ENCODE measurements at places on chromosomes 4 and X.

DNA sequence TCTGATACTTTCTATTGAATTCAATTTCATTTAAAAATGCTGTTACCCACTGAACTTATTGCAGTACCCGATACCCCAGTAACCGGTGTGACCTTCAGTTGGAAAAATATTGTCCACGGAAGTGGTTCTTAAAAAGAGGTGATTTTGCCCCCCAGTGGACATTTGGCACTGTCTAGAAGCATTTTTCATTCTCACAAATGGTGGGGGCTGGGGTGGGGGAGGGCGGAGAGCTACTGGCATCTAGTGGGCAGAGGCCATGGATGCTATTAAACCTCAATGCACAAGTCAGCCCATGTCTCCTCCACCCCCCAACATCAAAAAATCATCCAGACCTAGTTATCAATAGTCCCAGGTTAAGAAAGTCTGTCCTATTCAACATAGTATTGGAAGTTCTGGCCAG is 19.6 kb upstream of the CHM start:
- DNase-seq = no peak

DNA sequence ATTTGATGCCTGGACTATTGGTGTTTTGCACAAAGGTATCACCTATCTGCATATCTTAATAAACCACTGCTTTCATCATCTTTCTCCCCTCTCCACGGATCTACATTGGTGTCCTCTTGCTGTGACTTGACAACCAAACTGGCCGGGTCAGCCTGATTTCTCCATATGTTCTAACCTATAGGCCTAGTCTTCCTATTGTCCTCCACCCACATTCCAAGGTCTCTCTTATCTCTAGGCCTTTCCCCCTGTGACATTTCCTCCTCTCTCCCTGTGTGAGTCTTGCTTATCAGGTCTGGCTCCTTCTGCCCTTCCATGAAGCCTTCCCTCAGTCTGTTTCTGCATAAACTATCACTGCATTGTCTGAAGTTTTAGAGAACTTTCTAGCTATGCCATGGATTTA is 33.7 kb downstream of the ARHGAP24 start:
- no peak for DNase-seq

DNA sequence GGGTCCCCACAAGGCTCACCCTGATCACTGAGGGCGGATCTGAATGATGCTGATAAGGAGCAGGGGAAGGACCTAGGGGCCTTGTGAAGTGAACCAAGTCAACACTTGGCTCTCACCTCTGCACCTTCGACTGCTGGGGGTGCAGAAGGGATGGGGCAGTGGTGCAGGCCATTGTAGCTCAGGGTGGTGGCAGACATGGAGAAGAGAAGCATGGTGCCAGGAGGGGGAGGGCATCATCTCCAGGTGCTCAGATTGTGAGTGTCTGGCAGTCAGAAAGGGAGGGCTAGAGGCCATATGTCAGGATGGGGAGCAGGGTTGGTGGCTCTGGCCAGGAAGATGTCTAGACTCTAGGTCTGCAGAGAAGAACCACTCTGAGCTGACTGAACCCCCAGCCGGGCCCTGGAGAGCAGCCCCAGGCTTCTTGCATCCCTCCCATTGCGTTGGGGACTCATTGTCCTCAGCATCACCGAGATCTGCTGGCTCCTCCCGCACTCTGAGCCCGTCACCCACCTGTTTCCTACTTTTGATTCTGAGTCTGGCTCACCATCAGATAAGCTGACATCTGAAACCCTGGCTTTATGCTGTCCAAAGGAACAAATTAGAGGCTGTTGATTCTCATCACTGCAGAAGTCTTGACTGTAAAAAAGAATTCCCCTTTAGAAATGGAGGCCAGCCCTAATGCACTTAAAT is 3.8 kb downstream of the APLN start:
- DNase-seq = no peak

- no peak for DNase-seq
Measured at GRCh38 chr4:53040851-53041250, 178.7 kb downstream of the RASL11B start.

GRCh38 chrX:16778993-16779392 is 7.3 kb upstream of the TXLNG start:
- DNase-seq = no peak

- DNase-seq = no peak
Measured at GRCh38 chrX:17527135-17527701, 152.2 kb downstream of the NHS start.

DNA sequence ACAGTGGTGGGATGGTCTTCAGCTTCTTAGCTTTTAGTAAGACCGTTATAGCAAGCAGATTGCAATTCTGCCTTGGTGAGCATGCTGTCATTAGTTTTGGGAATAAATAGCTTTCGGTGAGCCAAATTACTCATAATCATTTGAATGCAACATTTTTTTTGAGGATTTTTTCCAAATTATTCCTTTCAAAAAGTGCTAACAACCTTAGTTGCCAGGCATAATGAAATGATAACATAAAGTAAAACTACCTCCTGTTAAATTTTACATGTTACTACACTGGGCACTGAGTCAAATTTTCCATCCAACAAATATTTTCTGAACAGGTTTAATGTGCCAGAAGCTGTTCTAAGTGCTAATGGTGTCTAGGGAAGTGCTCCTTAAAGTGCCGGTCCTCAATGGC is 15.8 kb upstream of the NPFFR2 start:
- DNase-seq = no peak

Measured in NCI-H748 treated with DMSO at 0.1 percent for 48 hours (cell line).